ENCODE measurements at places on chromosomes 13 and 19. TPM values are rescaled to one million over a fixed set of nuclear protein-coding genes. Genes with fewer than 3 reads are reported as not detected.

GRCh38 chr19:16085115-16085514 lies 8.8 kb downstream of the TPM4 start:
- H3K27me3 ChIP-seq: no peaks in the 10 kb centered on the region
- H3K27ac ChIP-seq: no peak overlapping the region
- H3K4me3 ChIP-seq: no peak overlapping the region
- H3K36me3 ChIP-seq: peaks cover 67% of the 10 kb centered on the region
- DNase-seq: peak; percentile 42

PRSS57 gene
- total RNA-seq: not detected

DNA sequence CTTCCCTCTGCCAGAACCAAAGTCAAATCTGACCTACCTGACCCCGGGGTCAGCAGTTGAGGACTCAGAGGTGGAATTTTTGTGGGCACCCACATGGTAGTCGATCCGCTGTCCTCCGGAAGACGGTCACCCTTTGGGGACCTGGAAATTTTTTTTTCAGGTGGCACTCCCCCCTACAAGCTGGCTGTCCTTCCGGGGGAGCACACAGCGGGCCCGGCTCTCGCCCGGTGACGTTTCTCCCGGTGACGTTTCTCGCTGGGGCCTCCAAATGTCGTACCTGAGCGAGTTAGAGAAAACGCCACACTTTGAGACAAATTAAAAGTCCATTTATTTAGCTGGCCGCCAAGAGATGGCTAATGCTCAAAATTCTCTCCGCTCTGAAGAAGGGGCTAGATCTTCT lies 48.8 kb downstream of the ZFP14 start:
- DNase-seq: no peak
- no peaks in the 10 kb centered on the region for H3K36me3 ChIP-seq
- no peak overlapping the region for H3K27ac ChIP-seq
- H3K27me3 ChIP-seq: no peaks in the 10 kb centered on the region

PSG11 gene
- total RNA-seq: not detected

TDRD12 gene
- total RNA-seq: 0.23 TPM

ZNF776 gene
- total RNA-seq: 17.3 TPM

GRCh38 chr13:71028884-71029283 lies 838.1 kb downstream of the DACH1 start:
- H3K27me3 ChIP-seq: no peaks in the 10 kb centered on the region
- no peaks in the 10 kb centered on the region for H3K4me1 ChIP-seq
- DNase-seq: no peak
- H3K4me3 ChIP-seq: no peak overlapping the region
- H3K27ac ChIP-seq: no peak overlapping the region

GRCh38 chr19:5104871-5105351 lies 136.0 kb downstream of the KDM4B start:
- no peaks in the 10 kb centered on the region for H3K4me1 ChIP-seq
- H3K4me3 ChIP-seq: no peak overlapping the region
- H3K27ac ChIP-seq: no peak overlapping the region
- H3K36me3 ChIP-seq: peaks cover 2% of the 10 kb centered on the region
- no peaks in the 10 kb centered on the region for H3K27me3 ChIP-seq

GRCh38 chr19:56252699-56253422 lies 19.7 kb upstream of the EDDM13 start:
- H3K4me1 ChIP-seq: no peaks in the 10 kb centered on the region
- no peak overlapping the region for H3K4me3 ChIP-seq
- no peaks in the 10 kb centered on the region for H3K36me3 ChIP-seq
- no peak overlapping the region for H3K27ac ChIP-seq
- no peaks in the 10 kb centered on the region for H3K27me3 ChIP-seq

DNA sequence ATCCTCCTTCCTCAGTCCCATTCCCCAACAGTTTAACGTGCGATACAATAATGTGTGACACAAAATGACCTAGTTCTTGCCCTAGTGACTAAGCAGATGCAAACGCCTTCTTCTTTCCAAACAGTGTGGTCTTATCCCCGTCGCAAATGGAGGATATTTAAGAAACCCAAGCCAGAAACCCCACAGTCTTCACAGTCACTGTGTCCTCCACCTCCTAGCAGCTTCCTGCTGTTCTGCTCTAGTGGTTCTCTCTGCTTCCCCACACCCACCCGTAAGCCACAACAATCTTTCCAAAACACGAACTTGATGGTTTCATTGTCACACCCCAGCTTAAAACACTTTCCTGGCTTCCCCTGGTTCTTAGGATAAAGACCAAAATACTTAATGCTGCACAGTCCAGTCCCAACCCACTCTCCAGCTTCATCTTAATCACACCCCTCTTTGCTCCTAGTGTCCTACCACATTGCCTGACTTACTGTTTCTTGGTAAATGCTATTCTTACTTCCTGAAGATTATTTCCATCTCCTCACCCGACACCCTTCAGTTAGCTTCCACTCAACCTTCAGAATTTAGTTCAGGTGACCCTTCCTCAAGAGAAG lies 32.3 kb downstream of the ITM2B start:
- H3K36me3 ChIP-seq: peaks cover 11% of the 10 kb centered on the region
- H3K4me1 ChIP-seq: peaks cover 12% of the 10 kb centered on the region
- H3K27me3 ChIP-seq: no peaks in the 10 kb centered on the region
- no peak overlapping the region for H3K4me3 ChIP-seq
- no peak for DNase-seq
- no peak overlapping the region for H3K27ac ChIP-seq

FAM216B gene
- not detected for total RNA-seq

DNA sequence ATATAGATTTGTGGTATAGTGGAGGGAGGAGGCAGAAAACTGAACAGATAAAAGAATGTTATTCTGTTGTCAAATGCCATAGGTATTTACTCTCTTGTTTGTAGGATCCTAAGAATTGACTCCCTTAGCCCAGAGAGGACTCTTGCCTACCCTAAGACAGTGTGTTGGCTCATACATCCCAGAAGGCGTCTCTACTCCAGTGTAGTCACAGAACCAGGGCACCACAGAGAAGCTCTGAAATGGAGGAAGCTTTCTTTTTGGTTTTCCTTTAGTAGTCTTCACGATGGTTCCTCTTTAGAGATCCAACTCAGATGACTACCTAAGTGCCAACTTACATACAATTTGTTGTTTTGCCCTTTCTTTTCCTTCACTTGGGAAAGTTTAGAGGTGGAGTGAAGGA lies 14.0 kb downstream of the GPR183 start:
- H3K27ac ChIP-seq: no peak overlapping the region
- no peaks in the 10 kb centered on the region for H3K4me1 ChIP-seq
- no peaks in the 10 kb centered on the region for H3K27me3 ChIP-seq
- no peaks in the 10 kb centered on the region for H3K36me3 ChIP-seq
- no peak overlapping the region for H3K4me3 ChIP-seq

ZNF793 gene
- total RNA-seq: not detected

- no peaks in the 10 kb centered on the region for H3K4me1 ChIP-seq
- H3K27me3 ChIP-seq: no peaks in the 10 kb centered on the region
- no peaks in the 10 kb centered on the region for H3K36me3 ChIP-seq
- H3K4me3 ChIP-seq: no peak overlapping the region
- no peak overlapping the region for H3K27ac ChIP-seq
- DNase-seq: no peak
Measured at GRCh38 chr13:97267418-97268059, 45.4 kb downstream of the MBNL2 start.

- no peaks in the 10 kb centered on the region for H3K36me3 ChIP-seq
- H3K4me1 ChIP-seq: peaks cover 9% of the 10 kb centered on the region
- peak; percentile 54 for DNase-seq
Measured at GRCh38 chr19:17448131-17448967, at the start of gene TMEM221. TMEM221 (minus strand) TSS chr19:17448668; CDS start chr19:17448462, 206 bp downstream.

ACP4 gene
- not detected for total RNA-seq
